ENCODE measurements at places on chromosomes 2 and 18.

DNA sequence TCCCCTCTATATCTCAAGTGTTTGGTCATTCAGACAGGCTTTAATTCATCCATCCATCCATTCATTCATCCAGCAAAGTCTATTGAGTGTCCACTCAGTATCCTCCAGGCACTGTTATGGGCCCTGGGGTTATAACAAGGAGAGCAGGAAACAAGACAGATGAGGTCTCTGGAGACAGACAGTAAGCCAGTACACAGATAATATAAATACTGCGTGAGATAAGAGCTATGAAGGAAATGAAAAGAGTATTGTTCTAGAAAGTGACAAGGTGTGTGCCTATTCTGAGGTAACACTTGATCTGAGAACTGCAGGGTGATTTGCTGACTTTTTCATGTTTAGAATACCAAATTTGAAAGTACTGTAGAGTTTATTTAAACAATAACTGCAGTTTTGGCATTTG lies 98.3 kb downstream of the OSBPL6 start:
- no peak for DNase-seq

- DNase-seq = peak; percentile 52
Measured at GRCh38 chr18:525036-525797, 24.7 kb upstream of the COLEC12 start.

GRCh38 chr2:32009516-32010256 lies 1.1 kb downstream of the MEMO1 start:
- peak; percentile 17 for DNase-seq

DNA sequence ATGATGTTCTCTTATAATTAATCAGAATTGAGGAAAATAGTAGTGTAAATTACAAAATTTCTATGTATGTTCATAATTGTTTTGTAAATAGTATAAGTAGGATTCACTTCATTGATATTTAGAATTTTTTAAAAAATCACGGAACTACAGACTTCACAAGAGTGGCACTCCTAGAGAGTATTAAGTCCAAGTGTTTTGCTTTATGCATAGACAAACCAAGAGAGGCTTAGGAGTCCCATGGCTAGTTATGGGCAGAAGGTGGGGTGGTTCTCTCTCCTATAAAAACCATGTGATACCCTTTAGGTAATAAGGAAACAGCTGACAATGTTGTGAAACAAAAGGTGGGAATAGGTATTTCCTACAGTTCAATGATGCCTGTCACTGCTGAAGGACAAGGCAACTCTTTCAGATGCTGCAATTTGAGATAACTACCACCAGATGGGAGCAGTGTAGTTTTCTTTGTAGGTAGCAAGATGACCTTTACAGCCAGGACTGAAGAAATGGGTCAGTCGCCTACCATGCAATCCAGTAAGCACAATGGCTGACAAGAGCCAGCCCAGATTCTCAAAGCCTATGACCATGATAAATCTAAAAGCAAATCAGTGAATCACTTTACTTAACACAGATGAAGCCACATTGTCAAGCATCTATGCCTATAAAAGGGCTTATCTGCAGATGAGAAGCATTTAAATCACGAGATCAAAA lies 83.9 kb downstream of the AAK1 start:
- DNase-seq = peak; percentile 56

DNA sequence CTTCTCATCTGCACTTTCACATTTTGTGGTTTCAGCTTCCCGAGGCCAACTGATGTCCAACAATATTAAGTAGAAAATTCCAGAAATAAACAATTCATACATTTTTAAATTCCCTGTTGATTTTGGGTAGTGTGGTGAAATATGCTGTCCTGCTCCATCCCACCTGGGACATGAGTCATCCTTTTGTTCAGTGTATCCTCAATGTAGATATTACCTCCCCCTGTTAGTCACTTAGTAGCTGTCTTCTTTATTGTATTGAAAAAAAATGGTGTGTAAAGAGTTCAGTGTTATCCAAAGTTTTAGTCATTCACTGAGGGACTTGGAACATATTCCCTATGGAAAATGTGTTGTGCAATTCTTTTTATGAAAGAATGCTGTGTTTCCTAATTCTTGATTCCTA lies 348.1 kb downstream of the SOCS6 start:
- no peak for DNase-seq

- no peak for DNase-seq
Measured at GRCh38 chr2:111118981-111119821, 1.5 kb upstream of the BCL2L11 start.

DNA sequence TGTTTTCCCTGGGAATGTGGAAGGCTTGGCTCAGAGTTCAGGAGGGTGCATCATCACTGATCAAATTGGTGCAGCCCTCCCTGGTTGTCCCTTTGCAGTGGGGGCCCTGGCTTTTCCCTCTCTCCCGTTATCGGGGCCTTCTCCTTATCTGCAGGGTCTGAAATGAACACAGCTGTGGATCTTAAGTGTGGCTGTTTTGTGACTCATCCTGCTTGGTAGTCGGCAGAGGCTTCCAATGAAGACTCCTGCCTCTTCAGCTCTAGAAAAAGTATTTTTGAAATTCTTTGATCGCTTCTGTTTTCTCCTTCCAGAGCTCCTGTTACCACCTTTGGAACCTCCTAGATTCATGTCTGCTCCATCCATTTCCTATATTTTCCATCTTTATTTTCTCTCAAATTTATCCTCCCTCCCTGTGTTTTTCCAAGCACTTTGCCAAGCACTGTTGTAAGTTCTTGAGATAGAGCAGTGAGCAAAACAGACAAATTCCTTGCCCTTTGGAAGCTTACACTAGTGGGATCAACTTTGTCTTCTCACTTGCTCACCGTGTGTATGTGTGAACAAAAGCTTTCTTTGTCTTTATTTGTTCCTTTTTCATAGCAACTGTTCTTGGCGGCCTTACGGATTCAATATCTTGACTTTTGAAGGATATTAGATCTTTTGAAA lies 45.7 kb downstream of the RALB start:
- DNase-seq = no peak

DNA sequence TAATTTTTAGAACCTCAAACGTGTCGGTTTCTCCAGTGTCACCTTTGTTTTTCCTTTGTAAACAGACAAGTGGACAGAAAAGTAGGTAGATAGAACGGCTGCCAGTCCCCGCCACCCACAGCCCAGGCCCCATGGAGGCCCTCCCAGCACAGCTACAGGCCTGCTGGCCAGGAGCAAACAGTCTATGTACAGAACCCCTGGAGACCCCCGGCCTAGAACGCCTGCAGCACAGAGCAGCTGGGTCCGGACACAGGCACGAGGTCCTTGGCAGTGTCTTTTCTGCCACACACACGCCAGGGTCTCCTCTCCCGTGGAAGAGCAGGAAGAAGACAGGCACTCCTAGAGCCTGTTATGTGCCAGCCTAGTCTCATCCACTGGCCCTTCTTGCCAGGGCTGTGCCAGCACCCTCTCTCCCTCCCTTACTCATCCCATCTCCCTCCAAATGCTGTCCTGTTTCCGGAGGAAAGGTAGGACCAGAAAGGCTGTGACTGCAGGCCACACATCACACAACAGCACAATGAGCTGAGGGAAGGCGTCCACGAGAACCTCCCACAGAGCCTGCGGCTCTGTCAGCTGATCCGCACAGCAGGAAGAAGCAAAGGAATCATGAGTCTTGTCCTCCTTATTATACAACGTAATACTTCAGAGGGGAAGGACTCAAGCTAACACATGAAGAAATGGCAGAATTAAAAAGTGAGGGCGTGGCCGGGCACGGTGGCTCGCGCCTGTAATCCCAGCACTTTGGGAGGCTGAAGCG lies 7.7 kb downstream of the DTYMK start:
- DNase-seq = no peak

GRCh38 chr18:48743886-48744285 lies 205.1 kb downstream of the CTIF start:
- DNase-seq = no peak

- no peak for DNase-seq
Measured at GRCh38 chr2:240819858-240820606, at the start of gene KIF1A. TSS of gene KIF1A (minus strand) at chr2:240820219. CDS start at chr2:240797752, 22,467 bp downstream.

DNA sequence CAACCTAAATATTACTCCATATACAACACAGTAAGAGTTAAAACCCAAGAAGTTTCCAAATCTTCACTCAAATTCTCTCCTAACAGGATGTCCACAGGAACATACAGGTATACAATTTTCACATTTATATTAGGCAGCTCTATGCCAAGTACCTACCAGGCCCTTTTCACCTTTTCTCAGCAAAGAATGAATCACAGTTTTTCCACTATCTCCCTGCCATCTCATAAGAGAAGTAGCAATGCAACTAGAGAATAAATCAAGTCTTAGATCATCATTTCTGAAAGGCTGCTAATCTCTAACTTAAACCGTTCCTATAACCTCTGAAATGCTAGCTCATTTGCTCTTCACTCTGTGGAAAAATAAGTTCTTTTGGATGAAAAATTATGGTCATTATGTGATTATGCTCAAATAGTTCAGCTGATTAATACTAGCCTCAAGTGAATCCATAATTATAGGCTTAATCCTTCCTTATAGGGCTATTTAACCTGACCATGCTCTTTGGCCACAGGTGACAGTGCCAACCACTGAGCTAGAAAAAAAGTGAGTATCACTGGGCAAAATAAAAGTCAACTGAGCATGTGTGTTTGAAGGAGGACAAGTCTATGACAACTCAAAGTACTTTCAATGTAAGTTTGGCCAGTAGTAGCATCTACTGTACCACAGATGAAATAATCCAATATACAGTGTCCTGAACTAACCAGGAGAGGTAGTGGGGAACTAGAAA lies 79.7 kb downstream of the COBLL1 start:
- DNase-seq = no peak

DNA sequence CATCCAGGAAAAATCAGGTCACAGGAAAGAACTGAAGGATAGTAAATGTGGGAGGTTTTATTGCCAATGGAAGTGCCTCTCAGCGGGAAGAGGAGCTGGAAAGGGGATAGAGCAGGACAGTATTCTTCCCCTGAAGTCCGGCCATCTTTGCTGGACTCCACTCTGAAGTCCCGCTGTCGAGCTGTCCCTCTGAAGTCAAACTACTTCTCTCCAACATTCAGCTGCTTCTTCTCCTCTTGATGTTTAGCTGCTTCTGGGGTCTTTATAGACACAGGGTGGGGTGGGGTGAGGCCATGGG lies 23.5 kb upstream of the SLC39A10 start:
- no peak for DNase-seq

DNA sequence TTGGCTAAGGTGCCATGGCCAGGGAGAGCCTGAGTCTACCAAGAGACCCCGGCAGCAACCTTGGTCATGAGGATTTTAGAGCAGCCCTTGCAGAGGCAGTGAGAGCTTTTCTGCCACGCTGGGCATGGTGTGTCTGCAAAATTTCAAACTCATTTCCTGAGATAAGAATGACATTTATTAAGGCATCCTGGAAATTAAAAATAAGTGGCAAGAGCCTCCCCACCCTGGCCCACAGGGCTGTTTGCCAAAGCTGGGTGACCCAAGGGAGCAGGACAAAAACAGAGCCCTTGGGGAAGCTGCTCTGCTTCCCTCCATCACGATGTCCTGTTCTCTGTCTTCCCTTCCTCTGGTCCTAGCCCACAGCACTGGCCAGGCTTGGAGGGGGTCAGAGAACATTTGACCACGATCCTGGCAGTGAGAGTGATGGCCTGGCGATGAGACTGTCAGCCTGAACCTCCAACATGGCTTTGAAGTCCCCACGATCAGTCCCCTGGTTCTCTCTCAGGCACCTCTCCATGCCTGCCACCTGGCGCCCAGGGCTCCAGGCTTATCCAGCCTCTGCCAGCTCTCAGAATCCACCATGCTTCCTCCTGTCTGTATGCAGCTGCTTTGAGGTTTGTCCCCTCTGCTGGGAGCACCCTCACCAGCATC lies 68.9 kb upstream of the RMDN2 start:
- no peak for DNase-seq

DNA sequence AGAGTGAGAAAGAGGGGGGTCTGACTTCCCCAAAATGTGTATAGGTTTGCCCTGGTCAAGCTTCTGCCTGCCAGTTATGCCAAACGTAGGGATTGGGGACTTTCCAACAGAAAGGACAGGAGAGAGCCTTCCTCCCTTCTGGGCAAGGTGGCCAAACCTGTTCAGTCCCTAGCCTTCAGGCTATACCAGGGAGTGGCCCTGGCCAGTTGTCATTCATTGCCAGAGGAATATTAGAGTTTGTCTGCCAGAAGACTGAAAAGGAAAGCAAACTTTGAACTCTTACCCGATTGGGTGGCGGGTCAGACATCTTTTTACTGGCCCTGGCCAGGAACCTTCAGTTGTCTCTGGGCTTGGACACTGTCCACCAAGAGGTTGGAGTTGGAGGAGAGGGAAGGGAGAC lies 22.1 kb downstream of the RAB3GAP1 start:
- DNase-seq = no peak

- DNase-seq = no peak
Measured at GRCh38 chr2:127932199-127932876, 46.6 kb upstream of the AMMECR1L start.

GRCh38 chr18:45993438-45993837 lies 26.3 kb upstream of the EPG5 start:
- DNase-seq = no peak

GRCh38 chr2:203650860-203651613 lies 55.4 kb upstream of the CD28 start:
- peak; percentile 73 for DNase-seq

- no peak for DNase-seq
Measured at GRCh38 chr2:55229221-55229620, 2.9 kb downstream of the CLHC1 start.

GRCh38 chr18:59742325-59743111 lies 45.3 kb upstream of the CCBE1 start:
- DNase-seq = no peak

GRCh38 chr2:218717262-218717661 lies 6.6 kb downstream of the TTLL4 start:
- no peak for DNase-seq

DNA sequence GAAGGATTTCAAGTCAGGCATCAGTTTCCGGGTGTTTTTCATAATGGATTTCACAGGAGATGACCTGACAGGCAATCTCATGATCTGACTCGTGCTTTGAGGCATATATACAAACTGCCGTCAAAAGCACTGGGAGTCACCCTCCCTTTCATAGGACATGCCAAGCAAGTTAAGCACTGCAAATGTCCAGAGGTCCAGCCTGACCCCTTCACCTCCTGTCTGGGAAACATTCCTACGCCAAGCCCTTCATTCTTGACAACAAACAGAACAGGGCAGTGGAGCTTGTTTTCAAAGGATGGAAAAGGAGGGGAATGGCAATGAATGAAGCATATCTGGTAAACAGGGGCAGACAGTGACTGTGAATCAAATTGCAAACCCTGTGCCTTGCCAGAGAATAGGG lies 963.6 kb downstream of the BCL11A start:
- DNase-seq = no peak

DNA sequence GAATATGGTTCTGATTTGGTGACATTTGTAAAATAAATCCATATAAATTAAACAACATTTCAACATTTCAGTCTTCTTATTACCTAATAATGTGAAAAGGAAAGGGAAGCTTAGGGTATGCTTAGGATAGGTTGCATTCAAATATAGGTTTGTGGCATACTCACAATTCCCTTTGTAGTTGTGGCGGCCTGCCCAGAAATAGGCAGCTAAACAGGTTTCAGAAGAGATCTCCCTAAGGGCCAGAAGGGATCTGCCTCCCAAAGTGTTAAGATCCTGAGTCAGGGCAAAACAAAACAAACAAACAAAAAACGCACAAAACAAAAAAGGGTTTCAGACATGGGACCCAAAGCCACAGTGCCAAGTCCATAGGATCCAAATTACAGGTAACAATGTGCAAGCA lies 41.4 kb upstream of the TCF7L1 start:
- no peak for DNase-seq

GRCh38 chr18:48300463-48300961 lies 108.7 kb downstream of the ZBTB7C start:
- no peak for DNase-seq

- no peak for DNase-seq
Measured at GRCh38 chr2:127305990-127306585, 12.1 kb upstream of the ERCC3 start.
